ENCODE measurements at places on chromosomes 12 and 14.

- DNase-seq, result no peak
These were observed 16.5 kb downstream of the SIX1 start for GRCh38 chr14:60632777-60633176.

GRCh38 chr12:88644946-88645702 lies 64.9 kb upstream of the KITLG start:
- DNase-seq, result no peak

- DNase-seq, result no peak
These were observed 85.5 kb upstream of the PTHLH start for GRCh38 chr12:28057856-28058615.

DNA sequence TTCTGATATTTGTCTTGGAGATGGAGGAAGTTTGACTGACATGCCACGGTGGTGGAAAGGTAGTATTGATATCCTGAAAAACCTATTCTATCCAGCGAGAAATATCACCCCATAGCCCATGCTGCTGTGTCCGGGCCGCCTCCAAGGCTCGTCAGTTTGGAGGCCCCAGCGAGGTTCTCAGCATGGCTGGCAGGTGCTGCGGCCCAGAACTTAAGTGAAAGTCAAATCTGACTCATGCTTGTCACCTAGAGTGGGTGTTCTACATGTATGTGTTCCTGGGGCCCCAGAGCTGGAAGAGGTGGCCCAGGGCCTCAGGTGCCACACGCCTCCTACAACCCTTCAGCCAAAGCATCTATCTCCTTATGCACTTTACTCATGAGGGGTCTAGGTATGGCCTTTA lies 92.9 kb downstream of the GCH1 start:
- DNase-seq, result no peak

- DNase-seq, result peak; percentile 65
These were observed 28.5 kb downstream of the FOS start for GRCh38 chr14:75306927-75307699.
